ENCODE measurements at places on chromosomes 5 and 9.

- peak; percentile 9 for DNase-seq
Measured at GRCh38 chr5:35783551-35783950, 73.1 kb upstream of the IL7R start.

DNA sequence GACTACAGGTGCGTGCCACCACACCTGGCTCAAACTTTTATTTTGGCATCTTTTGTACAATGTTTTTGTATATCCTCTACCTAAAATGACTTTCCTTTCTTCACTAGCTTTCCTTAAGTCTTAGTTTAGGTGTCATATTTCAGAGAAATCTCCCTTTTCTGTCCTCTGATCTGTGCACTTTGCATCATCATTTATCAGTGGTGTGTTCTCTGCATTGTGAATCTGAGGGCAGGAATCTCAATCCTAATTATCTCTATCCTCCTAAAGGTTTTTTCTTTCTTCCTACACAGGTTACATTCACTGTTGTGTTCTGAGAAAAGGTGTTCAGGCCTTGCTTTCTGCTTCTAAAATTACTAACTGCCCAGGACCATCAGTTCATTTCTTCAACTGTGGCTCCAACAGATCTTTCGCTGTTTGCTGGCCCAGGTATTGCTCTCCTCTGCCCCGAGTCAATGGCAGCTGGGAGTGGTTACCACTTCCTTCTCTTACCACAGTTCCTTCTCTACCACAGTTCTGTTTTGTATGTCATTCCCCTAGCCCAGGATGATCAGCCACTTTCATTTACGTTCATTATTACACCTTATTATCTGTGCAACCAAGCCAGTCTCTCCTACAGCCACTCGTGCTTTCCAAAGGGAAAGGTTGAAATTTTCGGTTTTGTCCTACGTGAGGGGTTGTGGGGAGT is 14.0 kb downstream of the TGFBR1 start:
- DNase-seq = no peak

- DNase-seq = no peak
Measured at GRCh38 chr5:151648089-151648488, 38.6 kb downstream of the SPARC start.

GRCh38 chr9:136117916-136118319 is 757 bp downstream of the TMEM250 start:
- DNase-seq = no peak

DNA sequence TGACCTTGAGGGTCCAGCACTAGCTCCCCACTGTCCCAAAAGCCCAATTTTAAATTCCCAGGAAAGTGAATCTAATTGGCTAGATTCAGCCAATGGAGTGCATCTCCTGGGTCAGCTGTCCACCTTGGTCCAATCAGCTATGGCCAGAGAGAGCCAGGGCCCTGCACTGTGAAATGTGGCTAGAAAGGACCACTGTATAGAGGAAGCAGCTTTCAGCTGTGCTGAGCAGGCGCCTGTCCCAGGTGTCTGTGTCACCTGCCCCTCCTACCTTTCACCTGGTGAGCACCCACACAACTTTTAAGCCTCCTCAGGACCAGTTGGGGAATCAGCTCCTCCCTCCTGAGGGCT is 186.2 kb downstream of the DRD1 start:
- no peak for DNase-seq
